ENCODE measurements at places on chromosomes 12 and 14.
A peak's percentile ranks its signal among the peaks of the same experiment; 100 is the strongest.

DNA sequence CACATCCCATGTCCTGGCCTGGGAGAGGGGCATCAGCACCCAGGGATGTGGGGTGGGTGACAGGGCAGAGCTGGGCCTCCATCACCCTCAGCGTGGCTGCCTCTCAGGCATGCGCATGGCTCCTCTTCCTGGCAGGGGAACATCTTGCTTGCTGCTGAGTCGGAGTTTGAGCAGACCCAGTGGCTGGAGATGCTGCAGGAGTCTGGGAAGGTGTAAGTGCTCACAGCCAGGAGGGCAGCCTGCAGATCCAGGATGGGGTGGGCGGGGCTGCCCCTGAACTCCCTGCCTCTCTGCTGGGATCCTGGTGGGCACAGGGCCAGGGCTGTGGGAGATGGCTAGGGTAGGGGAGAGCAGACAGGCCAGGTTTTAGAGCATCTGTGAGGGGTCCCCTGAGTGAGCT is 16.2 kb downstream of the PLEKHD1 start:
- no peak for DNase-seq

DNA sequence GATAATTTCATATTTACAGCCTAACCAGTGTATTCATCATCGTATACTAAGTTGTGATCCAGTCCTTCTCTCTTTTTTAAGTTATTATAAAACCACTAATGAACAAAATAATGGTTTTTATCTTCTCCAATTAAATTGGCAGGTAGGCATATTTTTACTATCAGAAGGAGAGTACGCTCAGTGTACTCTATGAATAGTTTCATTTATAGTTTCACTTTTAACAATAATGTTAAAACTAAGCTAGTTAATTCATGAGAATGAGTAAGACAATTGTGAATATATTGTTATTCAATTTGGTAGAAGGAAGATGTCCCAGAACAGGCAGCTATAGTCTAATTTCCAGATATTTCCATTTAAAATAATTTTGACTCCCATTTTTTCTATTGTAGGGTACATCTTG is 277.1 kb downstream of the RASSF9 start:
- no peak for DNase-seq

DNA sequence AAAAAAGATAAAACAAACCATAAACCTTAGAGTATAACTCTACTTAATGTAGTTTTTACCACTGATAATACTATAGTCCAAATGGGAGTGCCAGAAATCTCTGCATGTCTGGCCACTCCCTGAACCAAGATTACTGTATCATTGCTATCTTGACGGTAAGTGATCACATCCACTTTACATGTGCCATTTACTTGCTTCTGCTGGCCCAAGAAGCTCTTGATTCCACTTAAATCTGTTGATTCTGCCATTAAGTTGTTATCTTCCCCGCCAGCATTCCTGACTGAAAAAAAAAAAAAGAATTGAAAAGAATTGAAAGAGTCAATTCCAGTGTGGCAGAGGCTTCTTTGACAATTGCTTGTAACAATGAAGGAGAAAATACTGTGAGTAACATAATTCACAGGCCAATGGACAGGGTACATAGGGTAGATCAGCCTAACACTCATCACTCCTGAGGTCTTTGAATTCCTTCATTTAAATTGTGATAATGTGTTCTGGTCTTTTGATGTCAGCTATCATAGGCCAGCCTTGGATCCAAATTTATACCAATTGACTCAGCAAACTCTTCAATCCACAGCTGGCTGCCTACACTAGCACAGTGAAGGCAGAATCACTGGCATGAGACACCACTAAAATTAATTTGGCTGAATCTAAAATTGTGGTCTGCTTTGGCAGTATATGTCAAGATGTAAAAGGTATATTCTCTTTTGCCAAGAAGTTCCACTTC is 665.2 kb upstream of the FLRT2 start:
- DNase-seq = no peak

DNA sequence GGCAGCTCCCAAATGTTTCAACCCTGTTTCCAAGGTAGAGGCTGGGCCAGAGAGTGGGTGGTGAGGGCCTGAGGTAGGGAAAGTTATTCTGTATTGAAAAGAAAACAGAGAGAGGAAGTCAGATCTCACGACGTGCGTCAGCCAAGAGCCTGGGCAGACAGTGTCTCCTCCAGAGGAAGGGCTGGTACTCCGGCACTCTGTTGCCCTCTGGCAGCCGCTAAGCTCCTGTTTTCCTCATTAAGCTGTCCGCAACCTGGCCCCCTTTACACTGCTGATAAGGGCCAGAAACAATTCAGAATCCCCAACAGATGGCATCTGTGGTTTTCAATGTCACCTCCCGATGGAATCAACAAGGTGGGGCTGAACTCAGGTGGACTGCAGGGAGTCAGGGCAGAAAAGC is 26.0 kb upstream of the LTBP2 start:
- no peak for DNase-seq

DNA sequence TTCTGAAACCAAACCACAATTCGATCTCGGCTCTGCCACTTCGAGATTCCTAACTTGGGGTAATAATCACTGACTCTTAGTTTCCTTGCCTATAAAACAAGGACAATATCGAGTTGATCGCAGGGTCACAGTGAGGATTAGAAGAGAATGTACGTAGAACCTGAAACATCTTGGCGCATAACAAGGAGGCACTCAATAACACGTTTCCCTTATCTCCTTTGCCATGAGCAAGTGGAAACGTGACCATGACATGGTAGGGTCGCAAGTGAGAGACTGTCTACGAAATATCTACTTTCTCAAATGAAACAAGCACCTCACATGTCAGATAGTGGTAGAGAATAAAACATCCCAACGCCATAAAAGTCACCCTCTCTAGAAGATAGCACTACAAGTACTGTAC is 2.3 kb downstream of the DICER1 start:
- DNase-seq = no peak

DNA sequence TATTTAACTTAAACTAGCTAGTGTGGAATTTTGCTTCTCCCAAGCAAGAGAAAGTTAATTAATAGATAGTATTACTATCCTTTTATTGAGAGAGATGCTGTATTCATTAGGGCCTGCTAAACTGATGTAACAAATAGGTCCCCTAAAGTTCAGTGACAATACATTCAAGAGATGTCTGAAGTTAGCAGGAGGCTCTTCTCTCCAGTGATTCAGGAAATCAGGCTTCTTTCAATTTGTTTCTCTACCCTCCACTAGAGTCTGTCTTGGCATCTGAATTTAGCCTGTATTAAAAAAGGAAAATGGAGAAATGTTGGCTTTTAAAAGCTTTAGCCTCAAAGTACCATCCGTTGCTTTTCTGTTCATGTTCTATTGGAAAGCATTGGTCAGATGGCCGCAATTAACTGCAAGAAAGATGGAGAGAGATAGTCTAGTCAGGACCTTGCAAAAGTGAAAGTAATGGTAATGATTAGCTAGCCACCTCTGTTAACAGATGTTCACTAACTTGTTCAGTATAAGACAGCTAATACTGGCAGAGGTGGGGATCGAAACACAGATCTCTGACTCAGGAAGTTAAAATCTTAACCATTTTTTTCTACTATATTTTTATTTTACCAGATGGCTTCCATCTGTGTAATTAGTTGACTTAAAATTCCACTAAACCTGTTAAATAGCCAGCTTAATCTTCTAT is 786.8 kb downstream of the TMTC2 start:
- no peak for DNase-seq

DNA sequence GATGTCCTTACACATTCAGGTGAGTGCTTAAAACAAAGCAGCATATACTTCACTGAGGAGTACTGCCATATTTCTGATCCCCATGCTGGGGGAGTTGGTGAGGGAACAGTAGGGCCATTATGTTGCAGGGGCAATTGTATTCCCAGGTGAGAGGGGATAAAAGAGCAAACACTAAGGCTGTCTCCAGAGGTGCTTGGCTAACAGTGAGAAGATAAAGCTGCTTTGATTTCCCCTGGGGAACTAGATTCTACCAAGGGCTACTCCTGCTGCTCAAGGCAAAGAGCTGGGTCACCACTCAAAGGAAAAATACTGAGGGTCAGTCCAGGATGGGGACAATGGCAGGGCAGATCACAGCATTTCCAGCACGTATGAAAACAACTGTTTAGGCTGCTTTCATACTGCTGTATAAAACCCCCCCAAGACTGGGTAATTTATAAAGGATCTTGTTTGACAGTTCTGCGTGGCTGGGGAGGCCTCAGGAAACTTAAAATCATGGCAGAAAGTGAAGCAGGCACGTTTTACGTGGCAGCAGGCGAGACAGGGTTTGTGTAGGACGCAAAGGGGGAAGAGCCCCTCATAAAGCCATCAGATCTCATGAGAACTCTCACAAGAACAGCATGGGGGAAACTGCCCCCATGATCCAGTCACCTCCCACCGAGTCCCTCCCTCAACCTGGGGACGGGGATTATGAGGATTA is 47.8 kb upstream of the OR5AU1 start:
- no peak for DNase-seq

DNA sequence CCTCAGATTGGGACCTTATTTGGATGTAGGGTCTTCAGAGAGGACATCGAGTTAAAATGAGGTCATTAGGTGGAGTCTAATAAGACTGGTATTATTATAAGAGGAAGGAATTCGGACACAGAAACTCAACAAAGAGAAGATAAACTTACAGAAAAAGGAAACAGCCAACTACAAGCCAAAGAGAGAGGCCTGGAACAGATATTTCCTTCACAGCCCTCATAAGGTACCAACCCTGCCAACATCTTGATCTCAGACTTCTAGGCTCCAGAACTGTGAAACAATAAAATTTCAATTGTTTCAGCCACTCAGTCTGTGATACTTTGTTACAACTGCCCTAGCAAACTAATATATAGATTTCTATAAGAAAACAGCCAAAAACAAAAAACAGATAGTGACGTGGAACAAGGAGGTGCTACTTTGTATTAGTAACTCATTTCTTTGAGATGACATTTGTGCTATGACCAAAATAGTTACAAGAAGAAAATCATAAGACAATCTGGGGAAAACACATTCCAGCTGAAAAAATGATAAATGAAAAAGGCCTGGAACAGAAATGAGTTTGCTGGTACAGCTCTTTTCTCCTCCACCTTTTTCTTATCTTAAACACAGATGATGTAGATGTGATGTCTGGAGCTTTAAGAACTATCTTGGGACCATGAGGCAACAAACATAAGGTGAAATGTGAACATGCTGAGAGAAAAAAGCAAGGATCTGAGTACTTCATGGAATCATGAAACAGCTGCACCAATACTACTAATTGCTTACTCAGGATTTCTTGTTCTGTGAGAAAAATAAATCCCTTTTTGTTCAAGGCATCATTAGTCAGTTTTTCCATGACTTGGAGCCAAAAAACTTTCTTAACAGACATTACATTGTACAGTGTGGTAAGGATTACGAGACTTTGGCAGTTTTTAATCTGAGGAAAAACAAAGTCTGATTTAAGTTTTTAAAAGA is 243.2 kb downstream of the ANO6 start:
- DNase-seq = no peak

DNA sequence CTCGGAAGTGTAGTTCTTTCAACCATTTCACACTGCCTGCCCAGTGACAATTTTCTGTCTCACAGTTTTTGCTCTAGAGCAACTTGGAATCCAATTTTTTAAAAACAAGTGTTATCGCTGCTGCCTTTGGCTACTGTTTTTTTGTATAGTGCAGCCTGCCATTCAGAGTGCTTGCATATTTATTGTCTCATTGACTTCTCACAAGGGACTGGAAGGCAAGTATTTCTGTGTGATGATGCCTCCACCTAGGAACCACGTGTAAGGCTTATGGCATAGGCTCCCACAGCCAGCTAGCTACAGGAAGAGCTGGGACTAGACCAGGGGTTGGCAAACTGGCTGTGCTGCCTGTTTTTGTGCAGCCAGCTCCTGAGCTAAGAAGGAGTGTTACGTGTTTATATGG is 903 bp downstream of the PARPBP start:
- DNase-seq = peak; percentile 28

- DNase-seq = no peak
Measured at GRCh38 chr14:102028733-102029132, 58.1 kb downstream of the HSP90AA1 start.

DNA sequence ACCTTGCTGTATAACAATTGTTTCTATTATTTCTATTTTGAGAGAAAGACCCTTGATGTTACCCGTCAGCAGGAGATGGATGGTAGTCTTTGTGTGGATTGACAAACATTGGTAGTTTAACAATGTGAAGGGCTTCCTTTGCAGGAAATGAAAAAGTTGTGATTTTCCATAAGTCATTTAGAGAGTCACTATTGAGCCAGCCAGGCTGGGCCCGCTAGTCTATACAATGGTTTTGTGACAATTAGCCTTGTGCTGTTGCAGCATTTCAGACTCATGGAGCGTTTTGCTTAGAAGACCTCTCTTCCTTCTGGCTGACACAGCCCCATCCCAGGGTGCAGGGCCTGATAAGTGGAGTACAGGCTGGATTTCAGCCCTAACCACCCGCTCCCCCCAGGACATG is 18.3 kb upstream of the SLC38A2 start:
- no peak for DNase-seq

- DNase-seq = no peak
Measured at GRCh38 chr14:100680439-100681051, 46.1 kb upstream of the DLK1 start.

DNA sequence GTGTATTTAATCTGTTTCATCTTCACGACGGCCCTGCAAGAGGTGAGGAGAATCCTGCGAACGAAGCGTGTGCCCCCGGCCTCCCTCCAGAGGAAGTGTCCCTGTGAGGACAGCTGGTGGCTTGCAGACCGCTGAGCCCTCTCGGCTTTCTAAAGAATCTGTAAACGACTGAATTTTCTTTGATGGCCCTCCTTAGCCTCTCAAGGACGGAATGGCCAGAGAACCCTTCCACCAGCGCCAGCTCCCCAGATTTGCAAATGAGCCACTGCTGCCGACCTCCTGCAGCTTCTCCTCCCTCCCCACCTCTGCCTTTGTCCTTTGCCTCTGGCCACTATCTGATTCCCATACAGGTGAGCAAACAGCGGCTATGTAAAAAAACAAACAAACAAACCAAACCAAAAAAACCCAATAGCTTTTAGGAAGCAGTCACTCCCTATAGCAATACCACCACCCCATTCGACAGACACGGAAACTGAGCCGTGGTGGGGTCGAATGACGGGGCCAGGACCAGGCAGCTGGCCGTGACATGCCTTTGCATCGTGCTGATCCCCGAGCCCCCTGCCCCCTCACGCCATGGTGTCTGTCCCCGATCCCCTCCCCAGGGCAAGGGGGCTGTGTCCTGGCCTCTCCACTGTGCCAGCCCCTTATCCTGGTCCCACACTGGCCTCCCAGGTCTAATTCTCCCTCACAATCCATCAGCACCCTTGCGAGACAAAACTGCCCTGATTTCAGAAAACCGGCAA is 23.6 kb downstream of the RFLNA start:
- no peak for DNase-seq

- no peak for DNase-seq
Measured at GRCh38 chr14:57578801-57579200, 85.1 kb upstream of the CCDC198 start.

DNA sequence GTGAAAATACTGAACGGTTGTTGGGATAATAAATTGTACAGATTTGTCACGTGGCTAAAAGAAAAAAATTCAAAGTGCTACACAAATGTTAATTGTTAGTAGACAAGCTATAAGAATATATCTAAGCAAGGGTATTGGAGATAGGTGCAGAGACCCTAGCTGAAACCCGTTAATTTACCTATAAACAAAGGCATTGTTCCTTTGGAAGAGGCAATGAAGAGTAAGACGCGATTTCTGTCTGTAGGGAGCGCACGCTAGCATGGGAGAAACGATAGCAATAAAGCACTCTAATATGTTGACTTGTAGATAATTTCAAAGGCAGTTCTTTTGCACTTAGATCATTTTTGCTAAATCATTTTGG is 565 bp downstream of the CCDC77 start:
- peak; percentile 42 for DNase-seq
